ENCODE measurements at places on chromosomes 16 and 17.

GRCh38 chr17:27558842-27559505, 72.0 kb upstream of the LGALS9 start:
- DNase-seq, result no peak

DNA sequence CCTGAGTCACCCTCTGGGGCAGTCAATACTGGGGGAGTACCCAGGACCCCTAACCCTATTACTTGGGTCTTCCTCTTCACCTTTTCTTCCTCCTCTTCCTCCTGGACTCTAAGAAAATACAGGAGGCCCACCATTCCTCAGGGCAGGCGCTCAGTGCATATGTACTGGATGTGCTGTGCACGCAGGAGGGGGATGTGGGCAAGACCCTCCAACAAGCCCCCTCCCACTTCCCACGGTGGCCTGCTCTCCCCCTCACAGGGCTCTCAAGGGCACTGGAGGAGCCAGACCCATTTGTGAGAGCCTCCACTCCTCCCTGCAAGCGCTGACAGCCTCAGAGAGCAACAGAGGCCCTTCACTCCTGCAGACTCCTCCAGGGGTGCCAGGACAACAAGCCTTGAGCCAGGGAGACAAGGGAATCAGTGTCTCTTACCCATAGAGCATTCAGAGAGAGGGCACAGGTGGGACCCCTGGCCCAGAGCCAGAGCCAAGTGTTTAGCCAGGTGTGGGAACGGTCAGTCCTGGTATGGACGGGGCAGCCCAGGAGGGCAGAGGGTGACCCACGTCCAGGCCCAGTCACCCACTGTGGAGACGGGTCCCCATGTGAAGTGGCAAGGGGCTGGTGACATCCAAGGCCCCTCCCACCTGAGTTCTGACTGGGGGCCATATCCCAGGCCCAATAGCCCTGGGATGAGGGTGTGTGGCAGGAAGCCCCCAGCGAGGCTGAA, 27.3 kb upstream of the KSR1 start:
- DNase-seq, result no peak

GRCh38 chr17:57033296-57033695, 51.8 kb upstream of the AKAP1 start:
- no peak for DNase-seq

DNA sequence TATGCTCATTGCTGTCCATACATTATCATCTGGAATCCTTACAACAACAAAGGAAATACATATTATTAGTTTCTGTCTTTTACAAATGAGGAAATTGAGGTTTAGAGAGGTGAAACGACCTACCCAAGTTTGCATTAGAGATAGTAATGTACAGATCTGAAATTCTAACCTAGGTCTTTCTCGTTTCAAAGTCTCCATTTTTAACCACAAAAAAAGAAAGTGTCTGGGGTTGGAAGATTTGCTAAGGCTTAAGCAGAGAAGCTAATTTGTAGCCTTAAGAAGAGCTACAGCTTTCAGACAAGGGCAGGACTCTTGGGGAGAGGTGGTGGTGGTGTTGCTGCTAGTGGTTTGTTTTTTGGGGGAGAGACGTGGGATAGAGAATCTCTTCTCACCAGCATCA, 19.2 kb downstream of the CIITA start:
- no peak for DNase-seq

- no peak for DNase-seq
These were observed 84.2 kb downstream of the TMC6 start for GRCh38 chr17:78044280-78044835.

DNA sequence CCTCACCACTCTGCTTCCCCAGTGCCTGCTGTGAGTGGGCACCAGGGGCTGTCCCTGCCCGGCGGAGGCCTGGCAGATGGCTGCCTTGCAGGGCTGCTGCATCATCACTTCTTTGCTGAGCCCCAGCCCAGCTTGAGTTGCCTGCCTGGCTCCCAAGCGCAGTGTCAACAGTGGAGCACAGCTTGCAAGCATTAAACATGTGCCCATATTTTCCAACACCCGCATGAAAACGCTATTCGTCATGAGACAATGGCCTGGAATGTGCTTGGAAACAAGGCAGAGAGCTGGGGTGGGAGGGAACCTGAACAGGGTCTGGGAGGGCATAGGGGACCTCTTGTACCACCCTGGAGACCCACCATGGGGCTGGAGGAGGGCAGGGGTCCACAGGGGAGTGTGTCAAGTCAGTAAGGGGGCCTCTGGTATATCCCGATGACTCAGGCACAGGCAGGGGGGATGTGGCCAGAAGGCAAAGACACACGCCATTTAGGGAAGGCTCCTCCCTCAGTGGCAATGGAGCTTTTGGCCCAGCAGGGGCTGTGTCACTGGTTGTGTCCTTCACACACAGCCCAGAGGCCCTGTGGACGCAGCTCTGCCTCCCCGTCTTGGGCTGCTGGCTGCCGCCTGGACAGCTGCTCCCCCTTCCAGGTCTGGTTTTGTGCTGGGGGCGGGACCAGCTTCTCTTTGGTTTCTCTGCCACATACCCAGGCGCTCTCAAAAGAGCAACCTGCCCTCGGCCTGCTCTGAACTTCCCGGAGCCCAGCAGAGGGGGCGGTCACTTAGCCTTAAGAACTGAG, 17.4 kb upstream of the MTSS2 start:
- peak; percentile 40 for DNase-seq

DNA sequence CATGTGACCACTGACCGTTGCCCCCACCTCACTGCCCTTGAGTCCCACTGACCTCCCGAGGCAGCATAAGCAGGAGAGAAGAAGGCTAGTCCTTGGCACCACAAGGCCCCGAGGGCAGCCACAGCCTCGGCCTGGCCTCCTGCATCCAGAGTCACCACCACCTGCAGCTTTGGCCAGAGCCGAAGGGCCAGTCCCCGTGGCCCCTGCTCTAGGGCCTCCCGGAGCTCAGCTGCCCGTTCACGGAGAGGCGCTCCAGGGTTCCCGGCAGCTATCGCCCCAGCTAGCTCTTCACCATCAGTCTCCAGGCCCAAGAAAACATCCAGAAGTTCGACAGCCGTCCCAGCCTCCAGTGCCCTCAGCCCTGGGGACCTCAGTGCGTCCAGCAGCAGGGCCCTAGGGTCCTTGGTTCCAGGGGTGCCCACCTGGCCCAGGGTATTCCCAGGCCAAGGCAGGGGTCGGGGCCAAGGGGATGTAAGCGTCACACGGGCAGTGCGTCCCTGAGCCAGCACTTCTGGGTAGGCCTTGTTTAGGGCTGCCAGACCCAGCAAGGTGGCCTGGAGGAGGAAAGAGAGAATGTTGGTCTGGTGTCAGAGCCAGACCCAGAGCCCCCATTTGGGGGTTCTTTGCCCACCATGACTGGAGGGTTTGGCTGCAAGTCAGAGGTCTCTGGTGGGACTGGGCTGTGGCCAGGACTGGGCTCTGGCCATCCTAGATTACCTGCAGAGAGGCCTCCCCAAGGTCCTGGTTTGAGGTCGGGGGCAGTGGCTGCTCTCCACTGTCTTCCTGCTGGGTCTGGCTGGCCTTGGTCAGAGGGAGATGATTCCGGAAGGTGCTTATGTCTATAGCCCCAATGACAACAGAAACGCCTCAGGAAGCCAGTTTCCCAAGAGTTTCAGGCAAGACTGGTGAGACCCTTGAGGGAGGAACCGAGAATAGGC, 1.8 kb downstream of the GHDC start:
- DNase-seq, result no peak

- DNase-seq, result no peak
These were observed 32.2 kb downstream of the SLC12A3 start for GRCh38 chr16:56897026-56897799.

DNA sequence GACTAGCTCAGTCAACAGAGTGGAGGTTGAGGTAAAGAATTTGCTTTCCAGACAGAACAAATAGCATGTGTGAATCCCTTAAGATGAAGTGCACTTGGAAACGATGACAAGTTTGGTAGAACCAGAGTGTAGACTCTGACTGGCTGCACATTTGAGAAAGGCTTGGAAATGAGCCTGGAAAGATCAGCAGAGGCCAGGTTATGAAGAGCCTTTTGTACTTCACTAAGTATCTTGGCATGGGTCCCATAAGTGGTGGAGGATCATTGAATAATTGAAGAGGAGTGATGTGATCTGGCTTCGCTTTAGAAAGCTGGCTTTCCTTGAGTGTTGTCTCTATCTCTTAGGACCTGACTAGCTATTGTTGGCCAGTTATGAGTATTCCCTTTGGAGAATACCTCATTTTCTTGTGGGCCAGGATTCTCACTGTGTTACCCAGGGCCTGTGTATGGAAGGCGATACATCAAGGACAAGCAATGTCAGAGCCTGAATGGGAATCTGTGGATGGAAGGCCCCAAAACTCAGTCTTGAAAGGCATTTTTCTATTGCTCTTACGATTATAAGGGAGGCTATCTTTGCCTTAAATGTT, 329.8 kb downstream of the UTP18 start:
- no peak for DNase-seq

DNA sequence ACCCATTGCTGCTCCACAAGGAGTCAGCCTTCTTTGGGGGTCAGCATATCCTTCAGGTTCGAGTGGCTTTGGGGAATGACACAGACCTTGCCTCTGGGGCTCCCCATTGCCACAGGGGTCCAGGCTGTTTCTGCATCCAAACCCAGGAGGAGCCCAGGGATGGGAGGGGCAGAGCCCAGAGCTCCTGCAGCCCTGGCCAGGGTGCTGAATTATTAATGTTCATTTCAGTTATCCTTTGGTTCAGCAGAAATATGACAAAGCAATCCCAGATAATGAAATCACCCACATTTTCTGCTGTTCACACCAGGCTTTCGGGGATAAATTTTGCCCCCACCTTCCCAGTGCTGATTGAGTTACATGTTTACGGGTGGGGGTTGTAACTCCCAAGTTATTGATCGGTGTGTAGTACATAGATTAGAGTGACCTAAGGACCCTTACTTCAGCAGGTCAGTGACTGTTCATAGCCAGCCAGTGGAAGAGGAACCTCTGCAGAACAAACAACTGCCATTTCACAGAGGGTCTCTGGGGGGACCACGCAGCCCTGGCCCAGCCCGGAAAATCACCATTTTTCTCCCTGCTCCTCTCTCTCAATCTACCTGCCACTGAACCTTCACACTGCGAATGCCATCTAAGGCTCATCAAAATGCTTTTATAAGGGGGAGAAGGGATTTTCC, 240.3 kb upstream of the N4BP1 start:
- no peak for DNase-seq

GRCh38 chr16:51665436-51665998, 514.4 kb upstream of the SALL1 start:
- DNase-seq, result no peak

DNA sequence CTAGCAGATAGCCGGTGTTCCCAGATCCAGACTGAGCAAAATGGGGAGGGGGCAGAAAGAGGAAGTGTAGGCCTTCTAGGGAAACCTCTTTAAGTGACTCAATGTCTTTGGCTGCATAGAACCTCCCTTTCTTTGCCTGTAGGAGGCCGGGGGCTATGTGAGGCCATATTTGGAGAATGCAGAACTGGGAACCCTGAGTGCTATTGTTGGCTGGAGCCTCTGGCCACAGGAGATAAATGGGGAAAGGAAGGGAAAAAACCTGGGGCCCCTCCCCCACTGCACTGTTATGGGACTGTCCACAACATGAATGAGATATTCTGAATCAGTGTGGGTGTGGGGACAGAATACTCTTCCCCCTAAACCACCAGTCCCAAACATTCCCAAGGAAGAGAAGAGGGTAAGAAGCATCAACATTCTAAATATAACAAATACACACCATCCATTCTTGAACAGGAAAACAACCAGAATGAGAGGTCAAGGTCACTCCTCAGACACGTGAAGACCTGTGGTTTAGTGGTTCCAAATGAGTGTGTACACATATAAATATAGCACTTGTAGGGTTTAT, 2.4 kb downstream of the VPS25 start:
- DNase-seq, result no peak

DNA sequence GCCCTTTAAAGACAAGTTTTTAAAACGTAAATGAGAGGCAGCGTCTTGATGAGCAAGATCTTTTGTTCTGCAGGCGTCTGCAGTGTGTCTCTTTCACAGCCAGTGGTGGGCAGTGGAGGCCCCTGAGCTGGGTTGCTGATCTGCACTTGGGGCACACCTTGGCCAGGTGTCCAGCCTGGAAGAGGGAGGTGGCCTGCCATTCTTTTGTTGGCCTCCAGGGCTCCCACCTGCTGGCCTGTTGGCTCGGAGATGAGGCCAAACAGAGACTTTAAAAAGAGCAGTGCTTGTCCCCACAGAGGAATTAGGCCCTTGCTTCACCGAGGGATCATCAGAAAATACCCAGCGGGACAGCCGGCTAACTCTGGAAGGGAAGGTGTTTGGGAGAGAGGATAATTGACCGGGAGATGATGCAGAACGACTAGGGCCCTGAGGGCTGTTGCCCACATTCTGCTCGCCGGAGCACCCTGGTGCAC, 145.9 kb upstream of the PLCG2 start:
- DNase-seq, result no peak

- no peak for DNase-seq
These were observed 257.4 kb upstream of the IRX5 start for GRCh38 chr16:54673313-54673712.

GRCh38 chr17:72342627-72343527, 222.1 kb downstream of the SOX9 start:
- DNase-seq, result no peak

DNA sequence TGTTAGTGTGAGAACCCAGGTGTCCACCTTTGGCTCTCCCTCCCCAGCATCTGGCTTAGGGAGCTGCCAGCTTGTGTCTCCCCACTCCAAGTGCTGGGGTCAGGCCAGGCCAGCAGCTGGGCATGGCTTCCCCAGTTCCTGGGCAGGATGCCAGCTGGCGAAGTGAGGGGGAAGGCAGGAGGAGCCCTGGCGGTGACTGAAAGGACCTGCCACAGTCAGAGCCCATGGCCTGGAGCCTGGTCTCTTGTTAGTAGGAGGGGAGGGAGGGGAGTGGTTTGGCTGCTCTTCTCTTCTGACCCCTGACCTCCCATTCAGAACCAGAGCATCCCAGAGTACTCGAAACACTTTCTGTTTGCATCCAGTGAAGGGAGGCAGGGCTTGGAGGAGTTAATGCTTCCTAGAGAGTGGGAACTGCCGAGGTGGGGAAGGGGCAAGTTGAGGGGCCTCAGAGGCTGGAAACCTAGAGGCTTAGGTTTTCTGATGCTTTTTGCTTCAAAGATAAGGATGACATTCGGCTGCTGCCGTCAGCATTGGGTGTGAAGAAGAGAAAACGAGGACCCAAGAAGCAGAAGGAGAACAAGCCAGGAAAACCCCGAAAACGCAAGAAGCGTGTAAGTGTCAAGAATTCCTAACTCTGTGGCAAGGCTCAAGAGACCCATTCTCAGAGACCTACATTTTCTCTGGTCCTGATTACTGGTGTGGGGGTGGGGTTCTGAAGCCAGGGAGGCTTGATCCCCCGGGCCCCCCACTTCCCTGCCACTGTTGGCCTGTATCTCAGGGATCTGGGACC, 772 bp downstream of the CHD3 start:
- peak; percentile 43 for DNase-seq

GRCh38 chr17:65759532-65759931, 198.1 kb upstream of the AXIN2 start:
- no peak for DNase-seq

- DNase-seq, result no peak
These were observed 16.6 kb downstream of the NSRP1 start for GRCh38 chr17:30133197-30133596.

GRCh38 chr16:87702325-87702811, 63.4 kb downstream of the KLHDC4 start:
- peak; percentile 31 for DNase-seq

GRCh38 chr16:66293207-66293735, 73.2 kb upstream of the CDH5 start:
- DNase-seq, result no peak

GRCh38 chr16:75555213-75555706, 792 bp downstream of the TMEM231 start:
- DNase-seq, result peak; percentile 73

All from neural crest cell (in vitro differentiated cells).